ENCODE measurements at places on chromosomes 1 and 21. TPM values are rescaled to one million over a fixed set of nuclear protein-coding genes. Genes with fewer than 3 reads are reported as not detected.

The S100A1 gene
- 0.74 TPM for total RNA-seq

The CCT3 gene
- total RNA-seq: 133 TPM

The CD244 gene
- total RNA-seq: 0.48 TPM

The CTTNBP2NL gene
- 36.3 TPM for total RNA-seq

The CASQ2 gene
- 98.7 TPM for total RNA-seq

The S100PBP gene
- total RNA-seq: 30.8 TPM

The NBPF4 gene
- total RNA-seq: not detected

The TCEA3 gene
- 20.4 TPM for total RNA-seq

The C1orf226 gene
- total RNA-seq: 5.7 TPM

The PYHIN1 gene
- 1.6 TPM for total RNA-seq

The NUAK2 gene
- 1.1 TPM for total RNA-seq

The CAMK1G gene
- not detected for total RNA-seq

The LCE1A gene
- total RNA-seq: not detected

The LCE1F gene
- not detected for total RNA-seq

The KRTAP11-1 gene
- total RNA-seq: not detected

The NPPB gene
- not detected for total RNA-seq

The CYP4B1 gene
- 11.6 TPM for total RNA-seq

The PRDM2 gene
- total RNA-seq: 46.3 TPM

The TEKT2 gene
- not detected for total RNA-seq

The SYTL1 gene
- 1.9 TPM for total RNA-seq

The BEND5 gene
- 2.7 TPM for total RNA-seq

The CLCNKA gene
- total RNA-seq: 0.90 TPM

The SPRR3 gene
- total RNA-seq: not detected

The PLA2G4A gene
- total RNA-seq: 18.4 TPM

The CYP4A11 gene
- not detected for total RNA-seq

The NECTIN4 gene
- 0.19 TPM for total RNA-seq

The LAPTM5 gene
- 80.1 TPM for total RNA-seq

The TMEM269 gene
- not detected for total RNA-seq

The CD101 gene
- total RNA-seq: 2.6 TPM

The SIKE1 gene
- 43.4 TPM for total RNA-seq

The KCNJ6 gene
- not detected for total RNA-seq

The ZNF670 gene
- 3.3 TPM for total RNA-seq

The OR2M3 gene
- total RNA-seq: not detected

The UBXN10 gene
- total RNA-seq: 0.60 TPM

The STUM gene
- total RNA-seq: 6.8 TPM

The MX1 gene
- 52.2 TPM for total RNA-seq

The SF3B4 gene
- 38.0 TPM for total RNA-seq

The CASQ1 gene
- total RNA-seq: 4.5 TPM

The MSH4 gene
- total RNA-seq: 0.37 TPM

The MYOG gene
- total RNA-seq: not detected

The COL16A1 gene
- total RNA-seq: 179 TPM

The NES gene
- total RNA-seq: 142 TPM

The MSTO1 gene
- total RNA-seq: 29.6 TPM

The S100A3 gene
- total RNA-seq: 4.1 TPM

The CACNA1S gene
- total RNA-seq: 0.05 TPM

The AVPR1B gene
- total RNA-seq: not detected

The C2CD4D gene
- total RNA-seq: not detected

All from posterior vena cava (tissue), 2 donors.